Inflammatory macrophage treated with lipopolysaccharide for 4 hours (primary cell): ENCODE measurements at places on chromosomes 2 and 18.
A peak's percentile ranks its signal among the peaks of the same experiment; 100 is the strongest.

GRCh38 chr2:106758901-106759497 is 127.0 kb downstream of the ST6GAL2 start:
- DNase-seq = no peak

- DNase-seq = no peak
Measured at GRCh38 chr2:198376677-198377076, 572.3 kb downstream of the PLCL1 start.

GRCh38 chr2:74544634-74545033 is 9.1 kb downstream of the LOXL3 start:
- no peak for DNase-seq

DNA sequence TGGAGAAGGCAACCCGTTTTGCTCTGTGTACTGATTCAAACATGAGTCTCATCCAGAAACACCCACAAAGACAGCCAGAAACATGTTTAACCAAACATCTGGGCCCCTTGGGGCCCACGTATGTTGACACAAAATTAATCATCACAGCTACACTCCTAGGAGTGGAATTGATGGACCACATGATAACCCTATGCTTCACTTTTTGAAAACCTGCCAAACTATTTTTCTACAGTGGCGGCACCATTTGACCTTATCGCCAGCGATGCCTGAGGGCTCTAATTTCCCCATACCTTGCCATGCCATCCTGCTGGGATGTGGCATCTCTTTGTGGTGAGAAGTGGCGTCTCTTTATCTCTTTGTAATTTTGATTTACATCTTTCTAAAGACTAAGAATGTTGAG is 38.5 kb downstream of the PSMG2 start:
- DNase-seq = no peak

GRCh38 chr2:215904101-215904500 is 109.2 kb downstream of the MREG start:
- peak; percentile 95 for DNase-seq

DNA sequence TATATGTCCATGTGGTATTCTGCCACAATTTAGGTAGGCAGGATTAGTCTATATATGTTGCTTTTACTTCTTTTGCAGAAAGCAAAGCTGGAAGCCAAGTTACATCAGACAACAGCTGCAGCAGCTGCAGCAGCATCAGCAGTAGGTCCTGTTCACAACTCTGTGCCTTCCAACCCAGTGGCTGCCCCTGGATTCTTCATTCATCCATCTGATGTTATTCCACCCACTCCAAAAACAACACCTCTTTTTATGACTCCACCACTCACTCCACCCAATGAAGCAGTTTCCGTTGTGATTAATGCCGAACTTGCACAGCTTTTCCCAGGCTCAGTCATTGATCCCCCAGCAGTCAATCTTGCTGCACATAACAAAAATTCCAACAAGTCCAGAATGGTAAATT is 107.6 kb downstream of the BIRC6 start:
- no peak for DNase-seq

DNA sequence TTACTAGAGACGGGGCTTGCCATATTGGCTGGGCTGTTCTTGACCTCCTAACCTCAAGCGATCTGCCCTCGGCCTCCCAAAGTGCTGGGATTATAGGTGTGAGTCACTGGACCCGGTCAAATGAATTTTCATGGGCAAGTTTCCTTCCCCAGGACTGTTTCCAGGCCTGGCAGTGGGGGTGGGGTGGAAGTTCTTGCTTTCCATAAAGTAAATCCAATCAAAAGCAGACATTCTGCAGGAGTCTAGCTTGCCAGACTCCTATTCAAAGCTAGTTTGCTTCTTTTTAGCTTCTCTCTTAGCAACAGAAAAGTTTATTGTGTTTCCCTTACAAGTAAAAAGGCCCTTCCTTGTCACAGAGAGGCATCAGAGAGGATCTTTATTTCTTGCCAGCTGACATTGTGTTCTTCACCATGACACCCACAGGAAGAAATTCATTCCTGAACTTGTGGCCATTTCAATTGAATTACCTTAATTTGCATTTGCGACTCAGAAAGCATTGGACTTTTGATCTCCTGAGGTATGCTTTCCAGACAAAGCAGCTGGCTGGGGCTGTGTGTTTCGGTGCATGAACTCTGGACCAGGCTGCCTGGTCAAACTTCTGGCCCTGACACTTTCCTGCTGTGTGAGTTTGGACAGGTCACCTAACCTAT is 37.9 kb downstream of the LYPD1 start:
- DNase-seq = no peak

GRCh38 chr2:96251721-96252292 is 14.0 kb downstream of the TMEM127 start:
- DNase-seq = peak; percentile 62

DNA sequence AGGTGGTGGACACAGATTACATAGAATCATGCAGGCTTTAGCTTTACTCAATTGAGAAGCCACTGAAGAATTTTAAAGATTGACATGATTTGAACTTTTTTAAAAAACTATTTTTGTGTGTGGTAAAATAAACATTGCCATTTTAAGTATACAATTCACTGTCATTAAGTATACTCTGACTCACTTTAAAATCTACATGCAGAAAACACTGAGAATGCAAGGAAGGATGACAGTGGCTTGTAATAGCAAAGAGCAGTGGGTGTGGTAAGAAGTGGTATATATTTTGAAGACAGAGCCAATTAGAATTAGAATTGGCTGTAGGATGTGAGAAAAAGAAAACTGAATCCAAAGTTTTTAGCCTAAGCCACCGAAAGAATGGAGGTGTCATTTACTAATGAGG is 14.9 kb downstream of the TRMT61B start:
- no peak for DNase-seq

- DNase-seq = no peak
Measured at GRCh38 chr2:120465701-120465988, 119.7 kb downstream of the INHBB start.

GRCh38 chr2:8851811-8852560 is 14.6 kb upstream of the KIDINS220 start:
- peak; percentile 39 for DNase-seq

DNA sequence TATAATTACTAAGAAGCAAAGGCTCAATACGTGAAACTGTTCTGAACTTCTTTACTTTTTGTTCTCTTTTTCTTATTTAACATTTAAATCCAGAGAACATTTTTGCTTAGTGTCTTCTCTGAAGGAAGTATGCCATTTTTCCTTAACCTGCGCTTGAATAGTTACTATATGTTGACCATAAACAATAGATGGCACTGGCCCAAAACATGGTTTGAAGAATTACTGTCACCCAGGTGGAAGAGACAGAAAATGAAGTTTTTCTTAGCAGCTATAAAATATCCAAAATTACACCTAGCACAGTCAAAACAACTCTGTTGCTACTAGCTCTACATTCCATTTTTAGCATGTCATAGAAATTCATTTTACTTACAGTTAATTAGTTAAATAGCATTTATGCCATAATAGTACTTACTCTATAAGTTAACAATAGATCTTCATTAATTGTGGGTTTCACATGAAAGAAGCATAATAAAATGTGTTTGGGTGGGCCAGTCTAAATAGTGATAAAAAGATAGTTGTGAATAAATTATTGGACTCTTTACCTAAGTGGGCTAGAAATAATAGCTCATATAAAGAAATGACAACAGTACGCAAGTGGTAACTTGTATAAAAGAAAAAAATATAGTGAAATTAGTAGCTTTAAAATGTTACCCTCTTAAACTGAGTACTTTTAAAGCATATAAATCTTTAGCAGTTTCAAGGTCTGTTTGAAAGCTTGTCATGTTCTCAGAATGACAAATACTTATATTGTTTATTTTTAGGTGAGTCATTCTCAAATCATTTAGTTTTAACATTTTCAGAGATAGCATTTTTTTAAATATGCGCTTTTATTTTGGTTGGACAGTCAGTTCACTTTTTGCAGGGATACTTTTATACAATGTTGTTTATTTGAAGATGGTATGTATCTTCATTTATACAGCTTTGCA is 3.7 kb downstream of the ETAA1 start:
- no peak for DNase-seq

DNA sequence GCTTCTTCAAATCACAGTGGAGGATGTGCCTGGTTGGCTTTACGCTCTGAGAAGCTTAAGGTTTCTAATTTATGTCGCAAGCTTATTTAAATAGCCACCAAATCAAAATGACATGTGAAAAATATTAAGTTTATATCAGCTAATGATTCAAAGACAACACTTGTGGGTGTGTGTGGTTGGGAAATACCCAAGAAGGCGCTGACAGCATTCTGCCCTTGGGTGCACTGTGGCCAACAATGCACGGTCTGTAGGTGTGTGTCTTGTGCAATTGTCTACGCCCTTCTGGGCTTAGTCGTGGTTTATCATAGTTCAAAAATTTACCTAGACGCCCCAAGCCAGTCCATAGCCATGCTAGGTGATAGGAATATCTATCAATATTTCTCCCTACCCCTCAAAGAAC is 60.9 kb downstream of the KCTD1 start:
- peak; percentile 21 for DNase-seq

DNA sequence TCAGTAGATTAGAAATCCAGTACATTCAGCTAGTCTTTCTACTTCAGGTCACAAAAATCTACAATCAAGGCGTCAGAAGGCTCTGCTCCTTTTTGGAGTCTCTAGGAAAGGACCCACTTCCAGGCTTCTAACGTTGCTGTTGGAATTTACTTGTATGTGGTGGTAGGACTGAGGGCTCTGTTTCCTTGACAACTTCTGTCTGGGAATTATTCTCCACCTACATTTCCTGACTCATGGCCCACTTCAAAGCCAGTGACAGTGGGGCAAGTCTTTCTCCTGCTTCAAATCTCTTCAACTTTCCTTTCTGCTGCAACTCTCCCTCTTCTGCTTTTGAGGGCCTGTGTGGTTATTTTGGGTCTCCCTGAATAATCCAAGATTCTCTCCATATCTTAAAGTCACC is 10.4 kb upstream of the TMX3 start:
- DNase-seq = peak; percentile 21

DNA sequence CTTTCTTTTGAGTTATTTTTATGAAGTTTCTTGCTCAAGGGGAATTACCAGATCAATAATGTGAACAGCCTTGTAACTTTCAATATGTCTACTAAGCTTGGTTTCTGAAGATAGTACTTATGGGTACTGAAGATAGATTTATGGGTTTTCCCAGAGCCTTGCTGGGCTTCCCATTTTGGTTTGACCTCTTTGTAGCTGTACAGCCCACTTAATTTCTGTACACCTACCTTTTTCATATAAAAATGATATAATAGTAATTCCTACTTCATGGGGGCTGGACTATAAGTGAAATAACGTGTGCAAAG is 22.2 kb downstream of the IL1R2 start:
- DNase-seq = no peak

DNA sequence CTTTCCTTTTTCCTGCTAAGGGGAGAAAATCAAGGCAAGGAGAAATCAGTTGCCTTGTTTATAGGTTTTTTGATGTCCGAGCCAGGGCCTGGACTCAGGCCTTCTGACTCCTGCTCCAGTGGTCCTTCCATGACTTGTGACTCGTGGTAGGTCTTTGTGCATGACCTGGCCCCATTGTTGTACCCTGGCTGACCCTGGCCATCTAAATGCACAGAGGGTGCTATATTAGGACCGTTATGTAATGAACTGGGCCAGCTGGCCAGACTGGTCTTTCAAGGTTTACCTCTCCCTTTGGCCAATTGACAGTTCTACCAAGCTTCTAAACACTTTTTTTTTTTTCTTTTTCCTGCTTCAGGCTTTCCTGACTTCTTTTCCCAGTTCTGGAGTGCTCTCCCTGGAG is 81.1 kb downstream of the SETBP1 start:
- no peak for DNase-seq

DNA sequence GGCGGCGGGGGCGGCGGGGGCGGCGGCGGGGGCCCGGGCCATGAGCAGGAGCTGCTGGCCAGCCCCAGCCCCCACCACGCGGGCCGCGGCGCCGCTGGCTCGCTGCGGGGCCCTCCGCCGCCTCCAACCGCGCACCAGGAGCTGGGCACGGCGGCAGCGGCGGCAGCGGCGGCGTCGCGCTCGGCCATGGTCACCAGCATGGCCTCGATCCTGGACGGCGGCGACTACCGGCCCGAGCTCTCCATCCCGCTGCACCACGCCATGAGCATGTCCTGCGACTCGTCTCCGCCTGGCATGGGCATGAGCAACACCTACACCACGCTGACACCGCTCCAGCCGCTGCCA is 644 bp downstream of the ONECUT2 start:
- no peak for DNase-seq

- DNase-seq = peak; percentile 58
Measured at GRCh38 chr2:152051436-152051835, 47.4 kb downstream of the CACNB4 start.

DNA sequence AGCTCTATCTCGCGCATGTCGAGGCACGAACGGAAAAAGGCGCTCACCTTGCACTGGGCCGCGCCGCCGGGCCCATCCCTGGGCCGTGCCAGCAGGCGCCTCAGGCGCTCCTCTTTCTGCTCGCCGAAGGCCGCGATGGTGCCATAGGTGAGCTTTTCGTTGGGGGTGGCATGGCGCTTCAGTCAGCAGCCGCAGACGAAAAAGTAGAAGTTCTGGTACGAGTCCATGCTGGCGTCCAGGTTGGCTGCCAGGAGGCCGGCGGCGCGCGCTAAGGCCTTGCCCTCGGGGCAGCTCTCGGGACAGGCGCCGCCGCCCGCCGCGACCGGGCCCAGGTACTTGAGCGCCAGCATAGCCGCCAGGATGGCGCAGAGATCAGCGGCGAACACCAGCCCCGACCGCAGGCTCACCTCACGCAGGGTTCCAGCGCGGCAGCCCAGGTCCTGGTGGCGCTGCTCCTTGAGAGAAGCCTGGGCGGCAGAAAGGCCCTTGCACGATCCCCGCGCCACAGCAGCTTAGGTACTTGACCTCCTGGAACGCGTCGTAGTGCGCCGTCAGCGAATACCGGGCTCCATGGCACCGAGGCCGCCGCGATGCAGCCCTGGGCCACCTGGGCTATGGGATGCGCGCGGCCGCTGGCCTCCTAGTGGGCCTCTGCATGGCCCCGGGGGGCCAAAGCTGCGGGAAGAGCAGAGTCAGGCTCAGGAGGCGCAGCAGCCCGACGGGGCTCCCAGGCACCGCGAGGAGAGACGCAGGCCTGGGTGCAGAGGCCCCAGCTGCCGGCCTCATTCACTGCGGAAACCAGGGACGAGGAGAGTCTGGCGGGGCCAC is 12.8 kb downstream of the ALPG start:
- DNase-seq = no peak

DNA sequence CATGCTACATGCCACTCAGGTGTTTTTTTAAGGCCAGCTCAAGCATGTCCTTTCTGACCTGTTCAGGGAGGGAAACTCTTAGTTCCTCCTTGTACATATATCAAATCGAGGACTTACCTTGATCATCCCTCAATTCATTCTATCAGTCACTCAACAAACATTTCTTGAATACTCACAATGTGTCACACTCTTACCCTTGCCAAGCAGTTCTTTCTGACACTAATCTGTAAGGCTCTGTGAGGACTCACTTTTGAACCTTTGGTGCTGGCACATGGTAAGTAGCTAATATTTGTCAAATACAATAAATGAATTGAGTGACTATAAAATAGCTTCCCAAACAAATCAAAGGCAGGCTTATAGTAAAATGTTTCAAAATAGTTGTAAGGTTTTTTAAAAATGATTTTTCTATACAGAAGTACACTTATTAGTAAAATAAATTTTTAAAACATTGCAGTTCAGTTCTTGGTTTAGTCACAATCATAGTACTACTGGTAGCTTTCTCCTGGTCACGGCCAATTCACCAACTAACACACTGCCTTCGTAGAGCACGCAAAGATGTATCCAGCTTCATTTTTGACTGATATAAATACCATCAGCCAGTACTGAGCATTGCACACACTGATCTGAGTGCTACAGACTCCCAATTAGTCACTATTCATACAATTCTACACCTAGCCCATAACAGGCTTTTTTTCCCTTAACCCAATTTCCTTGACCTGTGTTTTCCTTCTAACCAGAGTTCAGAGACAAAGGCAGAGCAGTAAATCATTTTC is 50.9 kb downstream of the ZEB2 start:
- no peak for DNase-seq

GRCh38 chr18:44054514-44054913 is 626.2 kb upstream of the SETBP1 start:
- DNase-seq = no peak
